ENCODE measurements at places on chromosomes 3 and 15.

- DNase-seq: no peak
Measured at GRCh38 chr3:58324391-58325390, 8.0 kb upstream of the PXK start.

GRCh38 chr3:185646382-185647133, 60.5 kb downstream of the SENP2 start:
- DNase-seq: no peak

DNA sequence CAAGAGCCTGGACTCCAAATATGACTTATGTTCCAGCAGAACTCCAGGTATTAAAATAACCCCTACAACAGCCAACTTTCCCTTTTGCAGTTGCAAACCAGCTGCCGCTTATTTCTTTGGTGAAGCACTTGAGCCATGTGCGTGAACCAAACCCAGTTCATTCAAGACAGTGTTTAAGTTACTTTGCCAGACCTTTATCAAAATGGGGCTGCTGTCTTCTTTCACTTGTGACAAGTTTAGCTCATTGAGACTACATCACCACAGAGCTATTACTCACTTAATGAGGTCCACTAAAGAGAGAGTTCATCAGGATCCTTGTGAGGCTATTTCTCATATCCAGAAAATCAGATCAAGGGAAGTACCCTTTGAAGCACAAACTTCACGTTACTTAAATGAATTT, 2.4 kb upstream of the XRN1 start:
- no peak for DNase-seq

GRCh38 chr15:76346669-76347481, 10.3 kb downstream of the ISL2 start:
- no peak for DNase-seq

GRCh38 chr3:100073714-100074307, 40.5 kb downstream of the FILIP1L start:
- DNase-seq: peak; percentile 95

DNA sequence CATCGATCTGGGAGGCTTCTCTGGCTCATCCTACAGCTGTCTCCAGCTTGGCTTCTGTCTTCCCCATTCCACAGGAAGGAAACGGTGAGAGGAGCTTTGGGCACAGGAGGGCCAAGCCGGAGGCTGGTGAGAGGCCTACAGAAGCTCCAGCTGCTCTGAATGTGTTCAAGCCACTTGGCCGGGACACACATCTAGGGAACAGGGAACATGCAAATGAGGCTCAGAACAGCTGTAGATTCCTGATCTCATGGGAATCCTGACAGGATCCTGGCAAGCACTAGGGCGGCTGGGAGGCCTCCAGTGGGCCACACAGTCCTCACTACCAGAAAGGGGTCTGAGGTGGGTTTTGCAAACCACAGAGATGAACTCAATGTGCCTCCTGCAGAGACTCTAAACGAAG, 13.7 kb downstream of the SEMA5B start:
- no peak for DNase-seq
